ENCODE measurements at places on chromosomes 6 and 20.

GRCh38 chr6:169830876-169831275 is 79.5 kb downstream of the ERMARD start:
- no peak for DNase-seq

- DNase-seq, result no peak
Measured at GRCh38 chr6:134723081-134723871, 226.6 kb downstream of the ALDH8A1 start.

DNA sequence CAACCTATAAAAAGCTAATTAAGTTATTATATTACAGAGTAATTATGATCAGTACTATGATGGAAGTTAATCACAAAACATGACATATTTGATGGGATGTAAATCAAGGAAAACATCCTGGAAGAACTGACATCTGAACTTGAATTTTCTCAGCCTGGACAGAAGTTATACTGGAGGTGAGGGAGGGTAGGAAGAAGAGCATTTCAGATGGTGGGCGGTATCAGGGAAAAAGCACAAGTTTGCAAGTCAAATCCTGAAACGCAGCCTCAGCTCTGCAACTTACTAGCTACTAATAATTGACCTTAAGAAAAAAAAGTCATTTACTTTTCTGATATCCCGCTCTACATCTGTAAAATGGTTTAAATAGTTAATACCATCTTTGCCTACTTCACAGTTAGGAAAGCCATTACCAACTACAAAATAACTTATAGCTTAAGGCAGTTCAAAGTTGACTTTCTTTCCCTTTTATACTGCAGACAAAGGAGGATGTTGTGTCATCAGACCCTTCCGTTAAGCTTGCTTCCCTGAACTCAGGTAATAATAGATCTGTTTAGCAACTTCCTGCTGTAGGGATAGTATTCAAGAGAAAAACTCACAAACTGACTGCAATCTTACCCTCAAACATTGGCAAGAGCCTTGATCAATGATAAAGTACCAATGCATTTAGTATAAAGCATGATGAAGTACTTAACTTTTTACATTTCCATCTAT is 21.0 kb downstream of the NOL7 start:
- no peak for DNase-seq

GRCh38 chr6:134714679-134715078 is 235.2 kb downstream of the ALDH8A1 start:
- DNase-seq, result no peak

- no peak for DNase-seq
Measured at GRCh38 chr6:124723671-124724070, 238.6 kb upstream of the RNF217 start.

Measured in AG04449 (cell line).